ENCODE measurements at places on chromosomes 16 and 17. TPM values are rescaled to one million over a fixed set of nuclear protein-coding genes. Genes with fewer than 3 reads are reported as not detected.

DNA sequence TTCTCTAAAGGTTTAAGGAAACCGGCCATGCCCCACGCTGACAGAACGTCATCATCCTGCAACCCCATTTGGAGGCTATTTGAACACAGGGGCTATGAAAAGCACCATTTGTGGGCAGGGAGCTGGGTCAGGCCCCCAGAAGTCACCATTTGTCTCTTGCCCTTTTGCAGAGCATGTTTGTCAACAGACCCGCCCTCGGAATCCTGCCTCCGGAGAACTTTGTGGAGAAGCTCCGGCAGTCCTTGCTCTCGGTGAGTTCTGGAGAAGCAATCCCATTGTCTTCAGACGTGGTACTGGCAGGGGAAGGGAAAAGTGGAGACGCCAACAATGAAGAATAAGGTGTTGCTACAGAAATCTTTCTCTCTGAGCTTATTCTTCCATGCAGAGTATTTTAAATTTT is 33.5 kb downstream of the TMEM186 start:
- H3K36me3 ChIP-seq: peaks cover 24% of the 10 kb centered on the region
- no peak for DNase-seq
- no peak overlapping the region for H3K4me3 ChIP-seq
- no peak overlapping the region for H3K27ac ChIP-seq
- no peaks in the 10 kb centered on the region for H3K27me3 ChIP-seq

GRCh38 chr16:75263963-75264445 is 12.6 kb upstream of the BCAR1 start:
- DNase-seq: peak; percentile 70
- H3K4me3 ChIP-seq: peak overlapping the region; percentile 99
- peaks cover 17% of the 10 kb centered on the region for H3K36me3 ChIP-seq
- H3K27me3 ChIP-seq: peaks cover 3% of the 10 kb centered on the region
- H3K27ac ChIP-seq: peak overlapping the region; percentile 97

DNA sequence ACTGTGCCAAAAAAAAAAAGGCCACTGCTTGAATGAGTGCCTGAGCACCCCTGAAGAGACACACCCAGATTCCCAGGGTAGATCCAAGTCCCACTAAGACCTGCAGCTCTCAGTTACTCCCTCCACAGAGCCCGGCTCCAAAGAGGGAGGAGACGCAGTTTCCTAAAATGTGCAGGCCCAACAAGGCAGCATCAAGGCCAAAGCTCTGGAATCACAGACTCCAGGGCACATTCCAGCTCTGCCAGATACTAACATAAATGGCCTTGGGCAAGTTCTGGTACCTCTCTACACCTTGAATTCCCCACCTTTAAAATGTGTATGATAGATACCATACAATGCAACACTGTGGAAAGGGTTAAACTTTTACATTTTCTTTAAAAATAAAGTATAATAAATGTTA is 57.0 kb downstream of the GAS7 start:
- no peak overlapping the region for H3K27ac ChIP-seq
- H3K27me3 ChIP-seq: no peaks in the 10 kb centered on the region
- H3K4me3 ChIP-seq: no peak overlapping the region
- DNase-seq: no peak
- peaks cover 10% of the 10 kb centered on the region for H3K4me1 ChIP-seq

DNA sequence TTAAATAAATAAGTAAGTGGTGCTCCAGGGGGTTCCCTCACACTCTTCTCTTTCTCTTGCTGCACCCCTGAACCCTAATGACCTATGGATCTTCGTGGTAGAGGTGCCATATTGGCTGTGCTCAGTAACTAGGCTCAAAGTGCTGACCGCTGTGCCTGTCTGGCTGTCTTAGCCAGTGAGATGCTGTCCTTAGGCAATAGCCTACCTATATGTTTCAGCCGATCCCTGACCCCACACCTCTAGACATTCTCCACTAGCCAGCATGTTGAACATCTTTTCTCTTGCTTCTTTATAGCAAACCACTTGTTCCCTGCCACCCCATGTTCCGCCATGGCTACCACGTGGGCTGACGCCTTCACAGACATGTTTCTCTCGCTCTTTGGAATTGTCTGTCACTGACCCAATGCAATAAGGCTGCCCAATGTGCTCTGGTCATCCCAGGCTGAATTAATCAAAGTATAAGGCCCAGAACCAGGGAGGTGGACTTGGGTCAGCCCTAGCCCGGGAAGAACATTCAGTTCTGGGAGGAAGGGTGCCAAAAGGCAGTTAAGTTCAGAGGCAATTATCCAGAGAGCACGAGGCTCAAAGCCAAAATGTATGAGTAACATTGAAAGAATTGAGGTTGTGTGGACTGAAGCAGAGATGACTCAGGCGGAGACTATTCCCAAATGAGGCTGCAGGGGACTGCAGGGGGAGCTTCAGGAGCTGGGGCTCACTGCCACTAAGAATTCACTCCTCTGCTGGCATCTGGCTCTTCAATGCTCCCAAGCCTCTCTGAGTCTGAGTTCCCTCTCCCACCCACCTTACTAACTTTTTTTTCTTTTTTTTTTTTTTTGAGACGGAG is 28.7 kb upstream of the TNRC6A start:
- H3K36me3 ChIP-seq: no peaks in the 10 kb centered on the region
- H3K4me1 ChIP-seq: no peaks in the 10 kb centered on the region
- DNase-seq: peak; percentile 93

DNA sequence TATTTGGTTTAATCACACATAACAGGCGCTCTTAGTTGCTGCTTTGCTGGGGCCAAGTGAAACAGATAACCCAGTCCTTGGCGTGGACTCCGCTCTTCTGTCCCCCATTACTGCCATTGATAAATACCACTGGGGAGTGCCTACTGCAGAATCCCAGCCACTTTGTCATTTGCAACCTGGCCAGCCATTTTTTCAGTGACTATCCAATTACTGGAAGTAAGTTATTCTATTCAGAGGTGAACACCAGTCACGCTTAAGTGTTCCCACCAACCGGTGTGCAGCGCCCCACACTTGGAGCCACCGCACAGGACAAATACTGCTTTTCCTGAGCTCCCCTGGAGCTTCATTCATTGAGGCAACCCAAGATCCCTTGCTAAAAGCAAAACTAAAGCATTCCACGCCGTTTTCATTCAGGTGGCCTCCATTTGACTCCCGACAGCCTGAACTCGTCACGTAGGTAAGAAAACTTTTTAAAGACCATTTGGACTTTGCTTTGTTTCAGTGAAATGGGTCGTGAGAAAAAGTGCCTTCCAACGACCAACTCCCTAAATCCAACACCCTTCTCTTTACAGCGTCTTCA is 1.8 kb downstream of the USP7 start:
- DNase-seq: no peak
- peak overlapping the region; percentile 63 for H3K4me3 ChIP-seq
- H3K27ac ChIP-seq: no peak overlapping the region

- no peak overlapping the region for H3K27ac ChIP-seq
- DNase-seq: no peak
- no peak overlapping the region for H3K4me3 ChIP-seq
- H3K36me3 ChIP-seq: peaks cover 49% of the 10 kb centered on the region
Observed at GRCh38 chr16:57993897-57994296, 6.6 kb downstream of the ZNF319 start.

- no peak overlapping the region for H3K4me3 ChIP-seq
- no peaks in the 10 kb centered on the region for H3K36me3 ChIP-seq
- H3K27me3 ChIP-seq: peaks cover 6% of the 10 kb centered on the region
- peaks cover 24% of the 10 kb centered on the region for H3K4me1 ChIP-seq
- DNase-seq: no peak
Observed at GRCh38 chr17:49691677-49692191, 13.8 kb upstream of the SPOP start.

GRCh38 chr17:1736348-1737281 is 6.1 kb upstream of the SERPINF2 start:
- H3K36me3 ChIP-seq: peaks cover 46% of the 10 kb centered on the region
- H3K4me3 ChIP-seq: no peak overlapping the region
- DNase-seq: peak; percentile 62
- H3K27ac ChIP-seq: peak overlapping the region; percentile 55

DNA sequence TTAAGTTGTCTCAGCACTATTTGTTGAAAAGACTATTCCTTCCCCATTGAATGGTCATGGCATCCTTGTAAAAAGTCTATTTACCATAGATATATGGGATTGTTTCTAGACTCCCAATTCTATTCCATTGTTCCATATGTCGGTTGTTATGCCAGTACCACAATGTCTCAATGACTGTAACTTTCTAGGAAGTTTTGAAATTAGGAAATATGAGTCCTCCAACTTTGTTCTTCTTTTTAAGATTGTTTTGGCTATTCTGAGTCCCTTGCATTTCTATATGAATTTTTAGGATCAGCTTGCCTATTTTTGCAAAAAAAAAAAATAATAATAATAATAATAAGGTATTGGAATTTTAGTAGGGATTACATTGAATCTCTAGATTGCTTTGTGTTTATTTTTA is 43.0 kb upstream of the ABCA3 start:
- H3K4me1 ChIP-seq: no peaks in the 10 kb centered on the region
- peaks cover under 1% of the 10 kb centered on the region for H3K27me3 ChIP-seq
- H3K4me3 ChIP-seq: no peak overlapping the region
- H3K36me3 ChIP-seq: no peaks in the 10 kb centered on the region
- H3K27ac ChIP-seq: no peak overlapping the region

DNA sequence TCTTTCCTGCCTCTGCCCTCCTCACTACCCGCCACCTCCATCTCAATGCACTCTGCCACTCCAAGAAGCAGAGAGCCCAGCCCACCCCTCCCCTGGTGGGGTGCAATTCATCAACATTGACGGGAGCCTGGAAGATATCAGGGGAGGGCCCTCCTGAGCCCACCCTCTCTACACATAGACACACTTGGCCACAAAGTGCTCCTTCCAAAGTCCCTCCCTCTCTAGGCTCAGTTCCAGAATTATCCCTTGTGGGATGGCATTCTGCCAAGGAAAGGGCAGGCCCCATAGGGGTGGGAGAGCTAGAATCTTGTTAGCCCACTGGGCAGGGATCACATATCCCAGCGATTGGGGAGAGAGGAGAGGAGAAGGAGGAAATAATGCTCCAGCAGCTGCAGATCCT is 66.2 kb downstream of the TMEM132E start:
- H3K27ac ChIP-seq: no peak overlapping the region
- H3K36me3 ChIP-seq: no peaks in the 10 kb centered on the region
- DNase-seq: peak; percentile 55
- H3K4me1 ChIP-seq: peaks cover 20% of the 10 kb centered on the region
- peaks cover 16% of the 10 kb centered on the region for H3K27me3 ChIP-seq
- H3K4me3 ChIP-seq: no peak overlapping the region

- H3K27ac ChIP-seq: no peak overlapping the region
- no peaks in the 10 kb centered on the region for H3K36me3 ChIP-seq
- H3K27me3 ChIP-seq: no peaks in the 10 kb centered on the region
- H3K4me3 ChIP-seq: no peak overlapping the region
- H3K4me1 ChIP-seq: peaks cover 19% of the 10 kb centered on the region
- DNase-seq: no peak
Observed at GRCh38 chr17:7398612-7399011, 4.3 kb upstream of the PLSCR3 start.

GRCh38 chr17:68029512-68030215 is 5.9 kb upstream of the KPNA2 start:
- H3K27ac ChIP-seq: no peak overlapping the region
- DNase-seq: no peak
- peaks cover 8% of the 10 kb centered on the region for H3K4me1 ChIP-seq
- no peak overlapping the region for H3K4me3 ChIP-seq
- H3K36me3 ChIP-seq: no peaks in the 10 kb centered on the region

DNA sequence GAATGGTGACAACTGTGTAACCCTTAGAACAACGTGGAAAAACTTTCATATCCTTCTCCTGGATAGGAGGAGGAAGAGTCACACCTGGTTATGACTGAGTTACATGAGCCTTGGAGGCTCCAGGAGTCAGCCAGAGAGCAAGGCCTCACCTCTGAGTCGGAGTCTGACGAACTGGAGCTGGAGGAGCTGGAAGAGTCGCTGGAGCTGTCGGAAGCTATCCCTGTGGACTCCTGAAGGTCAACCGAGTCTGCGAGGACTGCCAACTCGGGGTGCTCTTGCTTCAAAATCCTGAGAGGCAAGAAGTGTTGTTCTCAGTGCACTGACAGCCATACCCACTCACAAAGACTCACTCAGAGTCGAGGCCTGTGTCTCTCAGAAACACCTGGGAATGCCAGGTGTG is 6.2 kb downstream of the JMJD6 start:
- H3K27me3 ChIP-seq: no peaks in the 10 kb centered on the region
- no peak overlapping the region for H3K27ac ChIP-seq
- H3K4me1 ChIP-seq: peaks cover 6% of the 10 kb centered on the region
- H3K36me3 ChIP-seq: peaks cover 86% of the 10 kb centered on the region
- no peak for DNase-seq

GRCh38 chr17:2750721-2751120 is 1.3 kb upstream of the CCDC92B start:
- no peak overlapping the region for H3K27ac ChIP-seq
- no peak for DNase-seq
- H3K27me3 ChIP-seq: peaks cover 66% of the 10 kb centered on the region
- no peaks in the 10 kb centered on the region for H3K36me3 ChIP-seq
- no peak overlapping the region for H3K4me3 ChIP-seq
- H3K4me1 ChIP-seq: peaks cover 5% of the 10 kb centered on the region

DNA sequence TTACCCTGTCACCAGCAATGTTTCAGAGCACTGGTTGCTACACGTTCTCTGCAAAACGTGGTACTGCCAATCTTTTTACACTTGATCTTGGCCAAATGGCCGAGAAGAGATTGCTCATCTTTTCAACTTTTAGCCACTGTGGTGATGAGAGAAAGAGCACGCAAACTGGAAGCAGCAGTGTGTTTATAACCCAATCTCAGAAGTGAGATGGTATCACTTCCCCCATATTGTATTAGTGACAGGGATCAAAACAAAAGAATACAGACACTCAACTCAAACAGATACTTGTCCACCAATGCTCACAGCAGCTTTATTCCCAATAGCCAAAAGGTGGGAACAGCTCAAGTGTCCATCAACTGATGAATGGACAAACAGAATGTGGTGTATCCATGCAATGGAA is 72.1 kb upstream of the FA2H start:
- H3K4me3 ChIP-seq: no peak overlapping the region
- H3K36me3 ChIP-seq: no peaks in the 10 kb centered on the region
- H3K4me1 ChIP-seq: no peaks in the 10 kb centered on the region
- H3K27ac ChIP-seq: no peak overlapping the region
- DNase-seq: no peak
- no peaks in the 10 kb centered on the region for H3K27me3 ChIP-seq

GRCh38 chr17:43905400-43905984 is 1.8 kb downstream of the MPP2 start:
- peaks cover 43% of the 10 kb centered on the region for H3K4me1 ChIP-seq
- H3K4me3 ChIP-seq: no peak overlapping the region
- H3K27ac ChIP-seq: no peak overlapping the region
- H3K27me3 ChIP-seq: peaks cover 48% of the 10 kb centered on the region
- no peak for DNase-seq

Gene KRT14
- polyA plus RNA-seq: 49.4 TPM

Gene FMNL1
- 5.2 TPM for polyA plus RNA-seq

Gene SCNN1G
- polyA plus RNA-seq: 0.07 TPM

Gene TP53TG3B
- polyA plus RNA-seq: not detected

Gene KRTAP2-3
- not detected for polyA plus RNA-seq

Gene SPN
- polyA plus RNA-seq: 1.4 TPM

Gene PABPN1L
- polyA plus RNA-seq: not detected
